Activated gamma-delta T cell treated with Interleukin-2 at 50 U/mL for 16 hours (primary cell): ENCODE measurements at places on chromosomes 3 and 15.

DNA sequence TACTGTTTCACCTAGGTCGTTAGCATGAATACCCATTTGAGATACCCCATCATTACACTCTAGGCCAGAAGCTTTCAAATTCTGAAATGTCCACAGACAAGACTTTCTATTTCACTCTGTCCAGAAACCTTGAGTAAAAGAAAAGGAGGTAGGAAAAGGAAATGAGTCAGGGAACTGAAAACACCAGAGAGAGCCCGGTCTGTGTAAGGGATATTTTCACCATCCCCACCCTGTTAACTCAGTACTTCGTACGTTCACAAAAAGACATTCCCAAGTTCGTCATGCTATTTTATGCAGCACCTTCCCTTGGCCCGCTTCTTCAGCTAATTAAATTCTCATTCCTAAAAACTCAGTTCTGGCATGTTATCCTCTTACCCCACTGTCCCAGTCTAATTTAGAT lies 89.4 kb upstream of the SOX2 start:
- no peak for DNase-seq

DNA sequence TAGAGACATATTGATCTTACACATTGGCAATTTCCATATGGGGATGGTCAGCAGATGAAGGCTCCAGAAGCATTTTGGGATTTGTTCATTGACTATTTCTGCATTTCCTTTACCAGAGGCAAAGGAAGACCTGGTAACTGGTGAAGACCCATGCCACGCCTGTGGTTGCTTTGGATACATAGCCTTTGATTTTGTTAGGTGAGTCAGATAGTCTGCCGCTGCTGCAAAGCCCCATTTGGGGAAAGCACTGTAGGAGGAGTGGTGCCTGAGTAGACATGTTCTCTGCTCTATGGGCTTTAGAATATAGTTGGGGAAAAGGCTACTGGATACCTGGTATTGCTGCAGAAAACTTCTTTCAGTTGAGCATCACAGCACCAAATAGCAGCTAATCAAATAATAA lies 56.8 kb downstream of the TFG start:
- DNase-seq, result no peak

GRCh38 chr15:83380682-83381081 lies 66.5 kb upstream of the SH3GL3 start:
- no peak for DNase-seq

DNA sequence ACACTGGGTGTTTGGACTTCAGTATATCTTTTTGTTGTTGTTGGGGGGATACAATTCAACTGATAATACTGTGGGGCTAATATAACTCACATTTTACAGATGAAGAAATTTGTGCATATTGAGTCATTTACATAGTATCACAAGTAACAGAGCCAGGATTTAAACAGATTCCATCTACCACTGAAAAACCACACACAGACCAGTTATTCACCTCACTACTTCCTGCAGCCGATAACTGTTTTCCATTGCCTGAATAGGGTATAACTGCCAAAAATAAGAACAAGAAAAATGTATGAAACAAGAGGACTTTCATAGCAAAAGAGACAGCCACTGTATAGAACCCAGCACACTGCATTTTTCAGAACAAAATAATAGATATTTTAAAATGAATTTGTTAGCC lies 215.8 kb upstream of the CNTN6 start:
- DNase-seq, result no peak

- DNase-seq, result no peak
These were observed 132.2 kb downstream of the GREM1 start for GRCh38 chr15:32849769-32850668.

DNA sequence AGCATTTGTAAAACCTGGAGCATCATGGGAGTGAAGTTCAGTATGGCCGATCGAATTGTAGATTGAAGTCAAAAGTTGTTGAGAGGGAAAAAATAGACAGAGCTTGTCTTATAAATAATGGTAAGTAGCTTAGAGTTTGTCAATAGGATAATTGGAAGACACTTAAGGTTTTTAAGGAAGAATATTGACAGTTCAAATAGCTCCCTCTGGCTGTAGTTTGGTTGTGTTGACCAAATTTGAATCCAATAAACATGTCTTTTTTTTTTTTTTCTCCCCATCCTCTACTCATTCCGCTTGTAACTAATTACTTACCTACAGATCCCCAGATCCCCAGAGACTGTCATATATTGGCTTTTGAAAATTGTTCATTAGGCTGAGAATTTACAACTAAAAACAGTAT lies 677.0 kb downstream of the AGBL1 start:
- DNase-seq, result no peak

DNA sequence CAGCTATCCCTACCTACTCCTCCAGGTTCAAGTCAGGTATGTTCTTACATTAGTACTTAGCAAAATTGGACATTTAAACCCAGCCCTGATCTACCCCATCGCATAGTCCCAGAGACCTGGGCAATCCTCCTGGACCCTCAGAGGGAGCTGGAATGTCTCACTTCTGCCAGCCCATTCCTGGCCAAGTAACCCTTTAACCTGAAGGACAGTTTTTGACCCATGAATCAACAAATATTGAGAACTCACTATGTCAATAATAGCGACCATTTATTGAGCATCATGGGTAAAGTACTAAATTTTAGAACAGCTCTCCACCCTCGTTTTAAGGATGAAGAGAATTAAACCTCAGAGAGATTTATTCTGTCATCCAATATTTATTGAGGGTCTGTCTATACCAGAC lies 70.4 kb downstream of the RBPMS2 start:
- DNase-seq, result no peak

- no peak for DNase-seq
These were observed 21.5 kb downstream of the PDHB start for GRCh38 chr3:58411851-58412830.

DNA sequence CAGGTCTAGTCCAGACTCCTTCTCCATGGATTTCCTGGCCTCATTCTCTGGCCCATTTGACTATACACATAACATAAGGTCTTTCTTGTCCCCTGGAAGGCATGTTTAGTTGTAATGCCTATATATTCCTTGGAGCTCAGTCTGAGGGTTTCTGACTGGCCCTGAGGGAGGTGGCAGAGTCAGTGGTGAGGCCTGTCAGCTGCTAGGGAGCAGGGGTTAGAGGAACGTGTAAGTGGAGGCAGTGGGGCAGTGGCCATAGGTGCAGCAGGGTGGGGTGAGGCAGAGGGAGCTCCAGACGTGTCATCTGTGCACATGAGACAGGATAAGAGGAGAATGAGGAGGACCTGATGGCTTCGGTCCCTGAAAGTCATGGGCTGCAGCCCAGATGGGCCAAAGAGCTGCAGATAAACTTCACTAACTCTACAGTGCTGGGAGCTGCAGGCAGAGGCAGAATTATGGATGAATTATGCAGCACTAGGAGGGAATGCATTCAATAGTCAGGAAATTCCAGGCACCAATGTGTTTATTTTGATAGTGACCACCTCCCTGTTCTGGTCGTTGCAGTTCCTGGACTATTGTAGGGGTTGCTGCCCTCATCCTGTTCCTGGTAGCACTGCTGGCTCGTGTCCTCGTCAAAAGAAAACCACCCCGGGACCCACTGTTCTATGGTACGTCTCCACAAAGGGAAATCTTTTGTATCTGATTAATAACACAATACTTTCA lies 4.9 kb downstream of the TM6SF1 start:
- no peak for DNase-seq

- DNase-seq, result no peak
These were observed 13.3 kb downstream of the SEMA3G start for GRCh38 chr3:52431459-52432223.

- DNase-seq, result peak; percentile 23
These were observed 507 bp upstream of the JMJD7 start for GRCh38 chr15:41827290-41827879.

DNA sequence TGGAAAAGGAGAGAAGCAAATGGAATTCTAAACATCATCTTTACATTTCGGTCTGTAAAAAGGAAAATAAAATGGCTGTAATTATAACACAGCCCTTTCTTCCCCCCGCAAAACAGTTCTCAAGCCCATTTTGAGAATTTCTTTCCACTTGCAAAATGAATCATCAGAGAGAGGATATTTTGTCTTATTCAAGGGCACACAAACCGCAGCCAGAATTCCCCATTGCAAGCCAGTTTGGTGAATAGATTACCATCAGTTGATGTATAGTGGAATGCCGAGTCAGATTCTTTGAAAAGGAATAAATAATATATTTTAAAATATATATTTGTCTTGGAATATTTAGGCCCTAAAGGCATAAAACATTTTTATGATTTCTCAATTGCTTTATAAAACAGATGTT lies 420.4 kb upstream of the SEMA6D start:
- DNase-seq, result no peak

GRCh38 chr3:16887130-16887529 lies 2.4 kb downstream of the PLCL2 start:
- no peak for DNase-seq

DNA sequence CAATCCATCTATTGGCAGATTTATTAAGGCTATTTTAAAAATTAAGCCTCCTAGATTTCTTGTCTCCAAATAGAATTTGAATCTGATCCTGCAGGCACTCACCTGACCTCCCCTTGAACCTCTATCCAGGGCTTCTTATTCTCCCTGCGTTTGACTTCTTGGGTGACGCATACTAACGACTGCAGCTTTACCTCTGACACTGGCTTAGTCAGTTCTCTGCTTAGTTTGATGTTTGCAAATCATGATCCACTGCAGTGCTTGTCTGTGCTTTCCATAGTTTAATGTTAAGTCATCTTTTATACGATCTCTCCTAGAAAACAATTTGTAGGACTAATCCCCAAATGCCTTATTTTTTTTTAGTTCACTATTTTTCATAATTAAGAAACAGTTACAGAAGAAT lies 233.1 kb downstream of the ROBO1 start:
- no peak for DNase-seq

DNA sequence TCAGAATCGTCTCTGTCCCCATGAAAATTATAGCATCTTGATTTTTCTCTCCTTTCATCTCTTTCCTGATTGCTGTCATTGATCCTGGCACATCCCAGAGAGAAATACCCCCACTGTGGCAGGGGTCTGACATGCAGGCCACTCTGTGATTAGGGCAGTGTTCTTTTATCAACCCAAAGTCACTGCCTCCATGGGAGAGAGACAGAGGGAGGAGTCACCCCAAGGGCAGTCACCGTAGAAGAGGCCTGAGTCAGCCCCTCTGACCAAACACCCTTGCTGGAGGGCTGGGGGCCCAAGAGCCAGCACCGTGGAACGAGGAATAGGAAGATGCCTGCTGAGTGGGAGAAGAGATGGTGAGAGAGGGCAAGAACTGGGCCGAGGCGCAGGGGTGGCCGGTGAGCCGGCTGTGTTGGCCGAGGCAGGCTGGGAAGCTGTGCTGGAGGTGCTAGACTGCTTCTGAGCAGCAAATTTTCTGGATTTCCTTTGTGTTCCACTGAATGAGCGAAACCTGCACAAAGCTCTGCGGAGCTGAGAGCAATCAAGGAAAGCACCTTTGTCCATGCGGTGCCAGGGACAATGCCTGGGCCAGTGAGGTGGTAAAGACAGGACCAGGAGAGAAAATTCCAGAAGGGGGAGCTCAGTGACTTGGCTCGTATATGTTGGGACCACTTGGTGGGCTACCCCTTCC lies 103.8 kb downstream of the ADCY5 start:
- DNase-seq, result no peak

DNA sequence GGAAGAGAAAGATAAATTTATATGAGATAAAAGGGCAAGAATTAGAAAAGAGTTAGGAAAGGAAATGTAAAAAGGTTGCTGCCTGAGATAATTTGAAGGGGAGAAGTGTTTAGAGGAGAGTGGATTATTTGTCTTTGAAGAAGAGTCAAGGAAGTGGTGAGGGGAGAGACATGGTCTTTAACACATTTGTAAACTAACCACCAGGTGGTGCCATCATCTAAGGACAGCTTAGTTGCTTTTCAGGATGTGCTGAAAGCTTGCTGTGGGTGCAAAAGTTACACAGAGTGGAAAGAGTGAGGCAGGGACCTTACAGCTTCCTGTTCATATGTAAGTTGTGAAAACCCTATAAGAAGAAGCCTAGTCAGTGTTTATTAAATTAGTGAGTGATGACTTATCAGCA lies 114.1 kb upstream of the DNAJC19 start:
- DNase-seq, result no peak

GRCh38 chr15:85415783-85416182 lies 35.4 kb downstream of the AKAP13 start:
- DNase-seq, result no peak
